ENCODE measurements at places on chromosomes 5 and 9. TPM values are rescaled to one million over a fixed set of nuclear protein-coding genes. Genes with fewer than 3 reads are reported as not detected.

GRCh38 chr5:16992006-16992405 lies 55.9 kb upstream of the MYO10 start:
- no peak for DNase-seq

NXNL2 gene
- total RNA-seq, result 0.33 TPM

DNA sequence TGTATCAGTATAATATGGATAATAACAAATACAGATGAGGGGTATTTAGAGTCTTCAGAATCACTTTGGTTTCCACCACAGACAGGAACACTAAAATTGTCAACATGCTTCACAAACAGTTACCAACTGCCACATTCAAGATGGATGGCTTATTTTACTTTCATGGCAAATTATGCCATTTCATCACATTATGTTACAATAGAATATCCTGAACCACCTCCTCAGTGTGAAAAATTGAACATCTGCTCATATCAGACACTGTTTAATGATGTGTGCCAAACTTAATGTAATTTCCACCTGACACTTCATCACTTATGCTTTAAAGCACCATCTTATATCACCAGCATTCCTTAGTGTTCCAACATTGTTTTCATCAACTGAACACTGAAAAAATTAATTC lies 357.4 kb downstream of the KCNN2 start:
- DNase-seq, result no peak

GRCh38 chr5:2639425-2639824 lies 112.1 kb downstream of the IRX2 start:
- DNase-seq, result no peak

EIF4E1B gene
- total RNA-seq, result 1.3 TPM

DNA sequence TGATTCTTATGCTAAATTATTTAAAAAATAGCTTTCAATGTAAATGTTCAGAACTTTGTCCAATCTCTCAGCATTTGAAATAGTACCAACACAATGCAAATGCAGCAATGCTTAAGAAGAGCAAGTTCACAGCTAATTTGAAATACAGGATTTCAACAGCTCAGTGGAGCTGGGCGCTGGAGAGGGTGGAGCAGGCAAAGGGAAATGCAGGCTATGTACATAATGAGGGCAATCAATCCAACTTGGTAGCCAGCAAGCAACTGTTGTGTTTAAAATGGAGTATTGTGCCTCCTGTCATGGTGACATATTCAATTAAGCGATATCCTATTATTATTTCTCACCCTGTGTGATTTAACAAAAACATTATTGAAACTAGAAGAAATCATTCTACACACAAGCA lies 568.8 kb downstream of the PSAT1 start:
- no peak for DNase-seq
